Fibroblast of lung (primary cell): ENCODE measurements at places on chromosomes 2 and 18. TPM values are rescaled to one million over a fixed set of nuclear protein-coding genes. Genes with fewer than 3 reads are reported as not detected.

- no peak overlapping the region for H3K27ac ChIP-seq
- H3K4me1 ChIP-seq: peaks cover 8% of the 10 kb centered on the region
- no peak overlapping the region for H3K4me3 ChIP-seq
- H3K36me3 ChIP-seq: no peaks in the 10 kb centered on the region
- DNase-seq: no peak
These were observed 5.3 kb upstream of the RPL37A start for GRCh38 chr2:216493334-216493685.

Gene TBR1
- total RNA-seq: not detected in 2 replicates

Gene APOB
- under 0.01 TPM in 2 replicates for total RNA-seq

- H3K4me1 ChIP-seq: peaks cover 16% of the 10 kb centered on the region
- peak overlapping the region; percentile 70 for H3K27ac ChIP-seq
- no peaks in the 10 kb centered on the region for H3K36me3 ChIP-seq
- H3K27me3 ChIP-seq: no peaks in the 10 kb centered on the region
- peak; percentile 96 for DNase-seq
- peak overlapping the region; percentile 22 for H3K4me3 ChIP-seq
These were observed 41.4 kb downstream of the THUMPD2 start for GRCh38 chr2:39737661-39738060.

DNA sequence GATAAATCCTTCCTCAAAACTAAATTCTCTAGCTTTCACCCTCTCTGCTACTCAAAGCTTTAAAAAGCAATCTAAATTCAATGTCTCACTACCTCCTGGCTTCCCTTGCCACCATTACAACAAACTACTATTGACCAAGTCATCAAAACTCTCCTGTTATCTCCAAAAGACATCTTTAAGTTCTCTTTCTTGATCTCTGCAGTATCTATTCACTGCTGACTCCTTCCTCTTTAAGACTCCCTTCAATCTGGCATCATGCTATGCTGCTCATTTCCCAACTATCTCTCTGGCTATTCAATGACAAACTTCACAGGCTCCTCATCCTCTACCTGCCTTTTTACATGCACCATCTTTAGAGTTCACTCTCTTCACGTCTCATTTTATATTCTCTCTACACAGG lies 5.9 kb downstream of the PPP3R1 start:
- no peaks in the 10 kb centered on the region for H3K27me3 ChIP-seq
- no peak for DNase-seq
- no peaks in the 10 kb centered on the region for H3K36me3 ChIP-seq
- H3K27ac ChIP-seq: no peak overlapping the region
- no peak overlapping the region for H3K4me3 ChIP-seq

DNA sequence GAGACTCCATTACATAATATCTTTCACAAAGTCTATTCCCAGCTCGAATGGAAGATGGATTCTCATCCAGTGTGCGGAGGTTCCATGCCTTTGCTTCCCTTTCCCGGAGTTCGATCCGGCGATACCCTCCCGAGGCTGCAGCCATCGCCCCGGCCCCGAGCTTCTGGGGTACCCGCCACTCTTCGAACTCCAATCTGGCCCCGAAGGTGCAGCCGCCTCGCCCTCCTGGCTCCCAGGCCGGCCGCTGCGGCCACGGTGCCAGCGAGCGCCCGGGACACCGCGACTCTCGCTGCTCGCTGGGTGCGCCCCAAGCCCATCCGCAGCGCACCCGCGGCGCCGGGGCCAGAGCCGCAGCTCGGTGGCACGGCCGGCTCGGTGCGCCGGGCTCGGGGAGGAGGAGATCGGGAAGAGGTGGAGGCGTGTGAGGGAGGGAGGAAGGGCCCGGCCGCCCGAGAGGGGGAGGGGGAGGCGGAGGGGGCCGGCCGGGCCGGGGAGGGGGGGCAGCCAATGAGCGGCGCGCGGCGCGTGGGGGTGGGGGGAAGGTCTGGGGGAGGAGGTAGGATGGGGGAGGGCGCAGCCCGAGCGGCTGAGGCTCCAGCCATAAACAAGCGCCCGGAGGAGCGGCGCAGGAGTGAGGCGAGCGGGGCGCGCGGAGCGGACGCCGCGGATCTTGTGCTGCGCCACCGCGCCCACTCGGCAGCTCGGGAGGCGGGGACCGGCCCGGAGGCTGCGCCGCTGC lies at the start of gene CRIM1:
TSS of gene CRIM1 (plus strand) at position 628 of the 739 bp plus-strand sequence. CDS start 515 bp downstream, outside the sequence.
- peak within 1 kb of the TSS; percentile 95 for H3K27ac ChIP-seq
- H3K27me3 ChIP-seq: no peaks in the 10 kb centered on the region
- H3K4me3 ChIP-seq: peak within 1 kb of the TSS; percentile 84
- peak; percentile 93 for DNase-seq
- H3K36me3 ChIP-seq: no peaks in the 10 kb centered on the region

Gene TMEFF2
- 0.26 and 0.33 TPM in 2 replicates for total RNA-seq

GRCh38 chr2:118670838-118671237 lies 176.6 kb downstream of the EN1 start:
- peaks cover 21% of the 10 kb centered on the region for H3K4me1 ChIP-seq
- no peak overlapping the region for H3K27ac ChIP-seq
- DNase-seq: peak; percentile 70
- H3K36me3 ChIP-seq: no peaks in the 10 kb centered on the region
- no peaks in the 10 kb centered on the region for H3K27me3 ChIP-seq

- no peak overlapping the region for H3K27ac ChIP-seq
- H3K4me3 ChIP-seq: no peak overlapping the region
- no peaks in the 10 kb centered on the region for H3K36me3 ChIP-seq
- no peaks in the 10 kb centered on the region for H3K4me1 ChIP-seq
- peak; percentile 9 for DNase-seq
- H3K27me3 ChIP-seq: no peaks in the 10 kb centered on the region
These were observed 982.1 kb downstream of the TSN start for GRCh38 chr2:122737429-122738077.

DNA sequence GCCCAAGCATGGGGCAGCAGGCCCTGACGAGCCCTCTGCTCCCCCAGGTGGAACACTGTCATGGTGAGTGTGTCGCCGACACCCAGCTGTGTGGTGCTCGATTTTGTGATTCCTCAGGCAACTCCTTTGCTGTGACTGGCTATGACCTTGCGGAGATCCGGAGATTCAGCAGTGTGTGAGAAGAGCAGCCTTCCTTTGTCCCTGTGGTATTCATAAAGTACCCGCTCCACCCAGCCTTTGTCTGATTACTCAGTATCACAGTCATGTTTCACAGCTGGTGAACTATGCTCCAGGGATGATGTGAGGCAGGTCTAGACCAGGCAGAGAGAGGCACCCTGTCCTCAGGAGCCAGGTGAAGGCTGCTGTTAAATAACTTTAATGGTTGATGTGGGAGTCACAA lies 4.0 kb downstream of the WDR54 start:
- peaks cover 5% of the 10 kb centered on the region for H3K4me1 ChIP-seq
- peaks cover 12% of the 10 kb centered on the region for H3K36me3 ChIP-seq
- no peak overlapping the region for H3K27ac ChIP-seq
- H3K4me3 ChIP-seq: no peak overlapping the region

DNA sequence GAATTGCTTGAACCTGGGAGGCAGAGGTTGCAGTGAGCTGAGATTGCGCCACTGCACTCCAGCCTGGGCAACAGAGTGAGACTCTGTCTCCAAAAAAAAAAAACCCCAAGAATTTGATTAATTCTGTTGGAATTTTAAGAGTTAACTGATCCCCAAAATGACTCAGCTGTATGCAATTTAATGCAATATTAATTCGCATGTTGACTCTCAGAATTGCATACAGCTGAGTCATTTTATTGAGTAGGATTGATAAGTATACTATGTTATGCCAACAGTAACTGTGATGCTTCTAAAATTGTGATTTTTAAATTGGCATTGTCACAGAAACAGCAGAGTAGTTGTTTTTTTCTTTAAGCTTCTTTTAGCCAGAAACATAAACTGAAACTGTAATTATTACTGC lies 19.6 kb downstream of the MSH2 start:
- no peaks in the 10 kb centered on the region for H3K4me1 ChIP-seq

GRCh38 chr2:72917138-72917876 lies at the start of gene EMX1:
TSS of gene EMX1 (plus strand) at chr2:72917519. CDS start at chr2:72917853, 334 bp downstream.
- no peak within 1 kb of the TSS for H3K4me3 ChIP-seq
- no peak within 1 kb of the TSS for H3K27ac ChIP-seq
- no peak for DNase-seq
- peaks cover 87% of the 10 kb centered on the region for H3K27me3 ChIP-seq
- H3K36me3 ChIP-seq: no peaks in the 10 kb centered on the region

DNA sequence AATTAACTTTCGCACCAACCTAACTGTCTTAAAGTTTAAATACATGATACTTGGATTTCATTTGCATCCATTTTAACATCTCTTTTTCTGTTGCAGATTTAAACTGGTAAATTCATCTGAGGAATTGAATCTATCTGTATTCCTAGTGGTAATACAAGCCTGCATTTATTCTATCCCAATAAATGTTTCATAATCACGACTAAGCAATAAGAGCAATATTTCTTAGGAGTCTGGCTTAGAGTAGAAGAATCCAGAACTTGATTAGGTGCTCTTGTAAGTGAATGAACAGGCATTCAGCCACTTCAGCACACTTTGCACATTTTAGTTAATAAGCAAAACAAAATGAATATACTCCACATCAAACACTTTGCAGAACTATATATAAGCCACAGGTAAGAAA lies 27.0 kb downstream of the MSH6 start:
- no peaks in the 10 kb centered on the region for H3K27me3 ChIP-seq
- peaks cover 6% of the 10 kb centered on the region for H3K4me1 ChIP-seq
- H3K4me3 ChIP-seq: no peak overlapping the region
- peaks cover 7% of the 10 kb centered on the region for H3K36me3 ChIP-seq
- DNase-seq: no peak

DNA sequence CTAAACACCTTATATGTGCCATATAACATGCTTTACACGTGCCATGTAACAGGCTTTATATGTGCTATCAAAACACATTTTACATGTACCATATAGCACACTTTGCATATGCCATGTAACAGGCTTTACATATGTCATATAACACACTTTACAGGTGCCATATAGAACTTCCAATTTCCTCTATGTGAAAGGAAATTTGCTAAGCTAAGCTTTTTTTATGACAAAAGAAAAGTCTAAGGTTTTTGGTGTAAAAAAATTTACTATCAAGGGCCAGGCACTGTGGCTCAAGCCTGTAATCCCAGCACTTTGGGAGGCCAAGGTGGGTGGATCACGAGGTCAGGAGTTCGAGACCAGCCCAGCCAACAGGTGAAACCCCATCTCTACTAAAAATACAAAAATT lies 136.5 kb downstream of the AKAIN1 start:
- no peaks in the 10 kb centered on the region for H3K36me3 ChIP-seq
- H3K27ac ChIP-seq: no peak overlapping the region
- DNase-seq: no peak
- no peaks in the 10 kb centered on the region for H3K27me3 ChIP-seq
- H3K4me3 ChIP-seq: no peak overlapping the region

DNA sequence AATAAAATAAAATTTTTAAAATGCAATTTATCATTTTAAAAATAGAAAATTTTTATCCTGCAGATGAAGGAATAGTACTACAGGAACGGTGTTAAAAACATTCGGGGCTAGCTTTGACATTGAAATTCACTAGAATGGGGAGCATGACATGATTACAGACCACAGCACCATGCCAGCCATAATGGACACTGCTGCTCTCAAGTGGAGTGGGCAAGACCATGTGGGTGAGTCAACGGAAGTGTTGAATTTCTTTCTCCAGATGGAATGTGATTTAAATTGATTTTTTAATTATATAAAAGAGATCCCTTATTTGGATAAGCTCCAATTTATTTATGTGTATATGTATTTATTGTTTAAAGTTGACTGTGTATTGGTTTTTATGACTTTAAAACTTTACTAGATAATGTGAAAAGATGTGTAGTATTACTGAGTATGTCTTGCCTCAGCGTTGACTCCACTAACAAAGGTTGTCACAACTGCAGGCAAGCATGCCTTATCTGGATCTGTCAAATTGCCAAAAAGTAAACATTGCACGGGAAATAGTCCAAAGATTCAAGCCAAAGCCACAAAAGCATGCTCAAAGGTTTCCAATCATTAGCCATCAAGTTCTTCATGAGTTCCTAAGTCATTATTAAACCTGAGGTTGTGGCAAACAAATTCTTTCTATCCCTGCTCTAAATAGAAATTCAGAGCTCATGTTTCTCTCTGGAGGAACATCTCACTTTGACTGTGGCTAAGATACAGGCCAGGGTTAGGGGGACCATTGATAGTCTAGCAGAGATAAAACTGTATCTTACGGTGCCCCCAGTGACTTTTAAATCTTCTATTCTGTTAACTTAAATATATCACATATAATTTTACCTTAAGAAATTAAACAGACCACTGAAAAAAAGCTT lies 536.9 kb downstream of the TMX3 start:
- peak; percentile 99 for DNase-seq
- H3K4me1 ChIP-seq: peaks cover 3% of the 10 kb centered on the region
- peak overlapping the region; percentile 49 for H3K27ac ChIP-seq
- H3K36me3 ChIP-seq: no peaks in the 10 kb centered on the region
- no peak overlapping the region for H3K4me3 ChIP-seq

- no peak overlapping the region for H3K27ac ChIP-seq
- H3K27me3 ChIP-seq: no peaks in the 10 kb centered on the region
- no peak overlapping the region for H3K4me3 ChIP-seq
These were observed 141.9 kb upstream of the ID2 start for GRCh38 chr2:8539743-8540551.

GRCh38 chr2:240571314-240571973 lies 3.2 kb downstream of the RNPEPL1 start:
- no peak overlapping the region for H3K27ac ChIP-seq
- H3K27me3 ChIP-seq: no peaks in the 10 kb centered on the region
- no peak overlapping the region for H3K4me3 ChIP-seq
- H3K4me1 ChIP-seq: peaks cover 14% of the 10 kb centered on the region
- H3K36me3 ChIP-seq: no peaks in the 10 kb centered on the region

Gene RAPH1
- 15.4 and 21.1 TPM in 2 replicates for total RNA-seq

GRCh38 chr2:168849610-168850009 lies 40.6 kb downstream of the SPC25 start:
- H3K4me1 ChIP-seq: no peaks in the 10 kb centered on the region
- H3K27me3 ChIP-seq: no peaks in the 10 kb centered on the region
- H3K4me3 ChIP-seq: no peak overlapping the region

DNA sequence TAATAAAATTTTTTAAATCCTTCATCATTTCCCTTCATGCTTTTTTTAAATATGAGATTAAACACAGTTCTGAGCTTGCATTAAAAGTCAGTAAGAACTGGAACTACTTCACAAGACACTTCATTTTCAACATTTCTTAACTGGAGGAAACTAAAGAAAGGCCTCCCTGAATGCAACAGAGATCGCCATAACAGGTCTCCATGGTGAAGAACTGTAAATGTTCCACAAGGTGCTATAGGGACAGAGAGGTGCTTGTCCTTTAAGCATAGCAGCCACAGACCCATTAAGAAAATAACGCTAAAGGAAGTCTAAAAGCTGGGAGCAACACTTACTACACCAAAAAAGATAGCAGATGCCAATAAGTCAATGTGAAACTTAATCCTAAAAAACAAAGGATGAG lies 8.5 kb downstream of the STAM2 start:
- peak overlapping the region; percentile 4 for H3K4me3 ChIP-seq
- peak overlapping the region; percentile 57 for H3K27ac ChIP-seq
- no peaks in the 10 kb centered on the region for H3K36me3 ChIP-seq
- no peaks in the 10 kb centered on the region for H3K27me3 ChIP-seq

GRCh38 chr18:22935431-22935830 lies 2.3 kb downstream of the RBBP8 start:
- H3K27ac ChIP-seq: no peak overlapping the region
- no peaks in the 10 kb centered on the region for H3K4me1 ChIP-seq
- H3K4me3 ChIP-seq: no peak overlapping the region
